ENCODE measurements at places on chromosomes 12 and 14.

- no peak for DNase-seq
Observed at GRCh38 chr12:495466-495865, 35.7 kb downstream of the B4GALNT3 start.

DNA sequence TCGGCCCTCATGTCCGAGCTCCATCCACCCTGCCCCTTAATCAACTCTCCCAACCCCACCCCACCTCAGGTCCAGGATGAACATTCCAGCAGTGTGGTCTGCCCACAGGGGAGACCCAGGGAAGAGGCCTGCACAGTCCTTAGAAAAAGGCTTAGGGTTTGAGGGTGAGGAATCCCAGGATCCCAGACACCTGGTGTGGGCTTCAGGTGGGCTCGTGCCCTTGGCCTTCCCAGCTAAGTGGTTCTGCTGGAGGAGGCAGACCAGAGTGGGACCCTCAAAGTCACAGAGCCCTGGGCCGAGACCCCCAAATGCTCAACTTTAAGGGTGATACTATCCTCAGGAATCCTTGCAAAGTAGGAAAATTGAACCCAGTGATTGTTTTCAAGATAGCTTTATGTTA, 25.4 kb upstream of the PPP2R5C start:
- no peak for DNase-seq

- no peak for DNase-seq
Observed at GRCh38 chr12:84174115-84174514, 738.5 kb downstream of the SLC6A15 start.

- DNase-seq: no peak
Observed at GRCh38 chr14:69943084-69943780, 64.0 kb downstream of the SMOC1 start.
